ENCODE measurements at places on chromosomes 3 and 15. TPM values are rescaled to one million over a fixed set of nuclear protein-coding genes. Genes with fewer than 3 reads are reported as not detected.

The TAGLN3 gene
- polyA plus RNA-seq = 3.9 TPM

The SLC38A3 gene
- 7.9 TPM for polyA plus RNA-seq

The PAK6 gene
- polyA plus RNA-seq = 5.2 TPM

The AMT gene
- polyA plus RNA-seq = 26.3 TPM

The PP2D1 gene
- 0.70 TPM for polyA plus RNA-seq

The RARRES1 gene
- 48.0 TPM for polyA plus RNA-seq

The SORD gene
- 26.7 TPM for polyA plus RNA-seq

The LRRC15 gene
- polyA plus RNA-seq = 0.16 TPM

The KNG1 gene
- 0.90 TPM for polyA plus RNA-seq

- DNase-seq = no peak
Measured at GRCh38 chr3:39879581-39879980, 70.2 kb downstream of the MYRIP start.

DNA sequence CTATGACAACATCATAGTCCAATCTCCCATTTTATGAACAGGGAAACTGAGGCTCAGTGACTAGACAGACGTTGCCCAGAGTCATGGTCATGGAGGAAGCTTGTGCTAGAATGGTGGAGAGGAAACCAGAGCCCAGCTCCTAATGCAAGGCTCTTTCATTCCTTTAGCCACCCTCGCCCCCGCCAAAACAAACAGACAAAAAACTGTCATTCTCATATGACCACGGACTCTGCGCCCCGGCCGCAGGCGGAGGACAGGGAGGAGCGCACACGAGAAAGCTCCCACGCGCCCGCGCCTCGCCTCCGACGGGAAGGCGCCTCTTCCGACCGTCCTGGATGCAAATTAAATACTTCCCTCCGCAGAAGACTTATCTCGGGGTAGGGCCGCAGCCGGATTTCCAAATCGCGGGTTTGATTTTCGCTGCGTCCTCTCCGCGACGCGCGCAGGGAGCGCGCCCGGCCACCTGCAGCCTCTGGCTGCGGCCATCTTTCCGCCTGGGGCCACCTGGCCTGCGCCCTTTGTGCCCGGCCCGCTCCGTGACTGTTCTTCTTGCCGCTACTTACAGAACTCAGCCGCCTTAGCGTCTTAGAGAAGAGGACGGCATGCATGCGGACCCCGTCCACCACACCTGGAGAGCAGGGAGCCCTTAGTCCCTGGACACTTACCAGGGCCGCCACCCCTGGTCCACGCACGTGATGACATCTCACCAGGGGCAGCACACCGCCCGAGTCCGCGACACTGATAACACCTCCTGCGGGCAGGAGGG, 670 bp upstream of the ATP13A3 start:
- DNase-seq = no peak

GRCh38 chr15:62439543-62440016, 274.5 kb upstream of the C2CD4B start:
- peak; percentile 44 for DNase-seq

DNA sequence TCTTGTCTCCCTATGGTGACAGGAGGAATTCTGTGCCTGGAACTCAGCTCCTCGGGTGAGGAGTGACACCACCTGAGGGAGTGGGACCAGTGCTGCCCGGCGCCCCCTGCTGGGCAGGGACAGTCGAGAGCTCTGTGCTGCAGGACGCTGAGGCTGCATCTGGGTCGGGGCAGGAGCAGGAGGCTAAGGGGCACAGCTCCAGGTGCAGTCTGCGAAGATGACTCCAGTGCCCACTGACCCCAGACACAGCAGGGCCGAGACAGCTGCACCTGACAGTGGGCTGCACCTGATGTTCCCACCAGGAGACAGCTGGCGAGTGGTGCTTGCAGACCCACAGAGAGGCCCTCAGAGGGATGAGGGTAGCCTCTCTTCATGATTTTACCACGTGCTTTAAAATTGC, 152.9 kb downstream of the ATP10A start:
- no peak for DNase-seq

- no peak for DNase-seq
Measured at GRCh38 chr15:89656116-89656815, 999 bp upstream of the KIF7 start.

DNA sequence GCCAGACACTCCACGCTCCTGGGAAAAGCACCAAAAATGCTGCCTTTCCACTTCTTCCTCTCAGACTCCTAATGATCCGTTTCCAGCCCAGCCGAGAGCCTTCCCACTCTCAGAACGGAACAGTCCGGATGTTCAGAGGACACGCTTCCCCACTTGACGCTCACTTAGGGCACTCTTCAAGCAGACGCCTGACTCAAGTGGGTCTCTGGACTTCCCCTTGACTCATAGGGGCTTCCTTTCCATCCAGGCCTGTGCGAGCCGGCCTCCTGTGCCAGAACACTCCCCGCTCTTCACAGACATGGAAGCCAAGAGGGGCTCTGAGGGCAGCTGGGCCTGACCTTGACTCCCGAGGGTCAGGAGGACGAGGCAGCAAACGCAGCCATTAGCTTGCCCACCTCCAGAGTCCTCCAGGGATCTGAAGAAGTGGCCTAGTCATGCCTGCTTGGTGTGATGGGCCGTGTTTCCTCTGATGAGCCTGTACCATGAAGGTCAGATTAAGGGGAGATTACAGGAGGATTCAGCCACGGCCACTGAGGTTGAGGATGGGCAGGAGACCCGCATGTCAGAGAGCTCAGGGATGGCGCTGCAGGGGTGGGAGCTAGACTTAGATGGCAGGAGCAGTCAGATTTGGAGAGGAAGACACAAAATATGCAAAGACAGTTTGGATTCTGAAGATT, 114.7 kb upstream of the TLE3 start:
- peak; percentile 56 for DNase-seq

DNA sequence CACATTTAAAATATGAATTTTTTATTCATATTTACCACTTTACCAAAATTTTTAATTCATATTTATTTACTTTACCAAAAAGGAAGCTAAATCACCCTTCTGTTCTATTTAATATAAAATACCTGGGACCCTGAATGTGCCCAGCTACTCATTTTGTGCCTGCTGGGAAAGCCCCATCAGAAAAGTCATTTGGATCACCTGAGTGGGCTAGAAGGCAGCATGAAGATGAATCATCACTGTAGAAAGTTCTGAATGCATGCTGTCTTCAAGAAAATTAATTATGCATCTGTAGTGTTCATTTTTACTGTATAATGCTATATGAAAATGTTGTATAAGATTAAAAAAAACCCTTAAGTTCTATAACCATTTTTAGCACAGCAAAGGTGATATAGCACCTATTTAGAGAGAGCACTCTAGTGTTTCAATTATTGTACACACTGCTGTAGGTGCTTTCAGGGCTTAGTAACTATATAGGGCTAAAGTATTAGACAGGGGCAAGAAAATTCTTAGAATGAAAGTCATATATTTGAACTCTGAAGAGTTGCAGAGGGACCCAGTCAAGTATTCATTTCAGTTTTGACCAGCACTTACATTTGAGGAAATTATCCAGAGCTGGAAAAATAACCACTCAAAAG, 175.1 kb downstream of the NFKBIZ start:
- no peak for DNase-seq

GRCh38 chr15:92638291-92638708, 17.3 kb downstream of the FAM174B start:
- no peak for DNase-seq

GRCh38 chr15:62287066-62287857, 122.2 kb upstream of the C2CD4B start:
- no peak for DNase-seq

- DNase-seq = peak; percentile 43
Measured at GRCh38 chr3:124886168-124887056, 753 bp downstream of the ITGB5 start.

GRCh38 chr3:169497567-169498257, 165.8 kb downstream of the MECOM start:
- no peak for DNase-seq

- DNase-seq = no peak
Measured at GRCh38 chr15:51006336-51006985, 88.2 kb downstream of the TNFAIP8L3 start.

- DNase-seq = no peak
Measured at GRCh38 chr15:79987569-79987955, 16.6 kb upstream of the BCL2A1 start.

DNA sequence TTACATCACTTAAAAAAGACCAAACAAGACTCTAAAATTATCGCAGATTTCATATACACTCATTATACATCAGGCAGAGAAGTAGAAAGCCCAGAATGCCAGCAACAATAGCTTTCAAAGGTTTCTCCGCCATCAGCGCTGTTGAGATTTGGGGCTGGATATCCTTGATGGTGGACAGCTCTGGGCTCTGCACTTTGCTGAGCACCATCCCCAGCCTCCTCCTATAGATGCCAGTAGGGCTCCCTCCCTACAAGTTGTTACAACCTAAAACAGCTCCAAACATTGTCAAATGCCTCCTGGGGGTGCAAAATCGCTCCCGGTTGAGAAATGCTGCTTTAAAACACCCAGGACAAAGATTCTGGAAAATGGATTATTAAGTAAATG, 73.5 kb downstream of the ATP10A start:
- no peak for DNase-seq

GRCh38 chr15:64089543-64090280, 3.9 kb downstream of the CIAO2A start:
- no peak for DNase-seq

DNA sequence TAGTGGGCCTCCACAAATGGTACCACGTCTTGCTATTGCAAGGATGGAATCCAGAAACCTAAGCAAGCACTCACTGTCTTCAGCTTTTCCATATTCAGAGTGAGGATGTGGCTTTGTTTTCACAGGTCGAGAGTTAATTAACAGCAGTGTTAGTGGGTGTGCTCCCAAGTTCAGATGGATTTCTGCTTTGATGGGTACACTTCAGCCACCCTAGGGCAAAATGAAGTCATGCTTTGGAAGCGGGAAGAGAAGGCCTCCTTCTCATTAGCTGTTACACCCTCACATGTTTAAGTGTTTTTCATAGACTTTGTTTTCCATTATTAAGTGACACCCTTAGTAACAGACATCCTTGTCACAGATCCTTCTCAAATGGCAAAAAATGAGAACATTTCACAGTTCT, 36.3 kb upstream of the DYNC1LI1 start:
- DNase-seq = no peak

GRCh38 chr3:32238453-32239306, at the start of gene CMTM8:
Gene CMTM8, plus strand, starts transcription at chr3:32238680. Its CDS starts 293 bp downstream, at chr3:32238973.
- DNase-seq = peak; percentile 59

DNA sequence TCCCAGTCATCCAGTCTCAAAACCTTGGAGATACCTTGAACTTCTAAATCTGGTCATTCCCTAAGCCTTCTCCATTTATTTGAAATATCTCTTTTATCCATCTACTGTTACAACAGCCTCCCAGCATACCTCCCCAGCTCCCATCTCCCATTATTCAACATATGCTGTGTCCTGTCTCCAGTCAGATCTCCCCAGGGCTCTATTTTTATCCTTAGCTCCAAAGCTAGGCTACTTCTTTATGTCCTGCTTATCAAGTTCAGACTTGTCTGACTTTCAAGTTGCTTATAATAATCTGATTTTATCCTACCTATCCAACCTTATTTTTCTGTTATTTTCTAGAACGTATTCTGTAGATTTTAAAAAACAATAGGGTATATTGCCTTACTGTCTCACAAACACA, 44.2 kb downstream of the IQGAP1 start:
- DNase-seq = no peak

GRCh38 chr15:39250460-39251186, 330.3 kb upstream of the THBS1 start:
- DNase-seq = no peak

GRCh38 chr15:45331972-45332371, 46.4 kb downstream of the GATM start:
- DNase-seq = no peak

DNA sequence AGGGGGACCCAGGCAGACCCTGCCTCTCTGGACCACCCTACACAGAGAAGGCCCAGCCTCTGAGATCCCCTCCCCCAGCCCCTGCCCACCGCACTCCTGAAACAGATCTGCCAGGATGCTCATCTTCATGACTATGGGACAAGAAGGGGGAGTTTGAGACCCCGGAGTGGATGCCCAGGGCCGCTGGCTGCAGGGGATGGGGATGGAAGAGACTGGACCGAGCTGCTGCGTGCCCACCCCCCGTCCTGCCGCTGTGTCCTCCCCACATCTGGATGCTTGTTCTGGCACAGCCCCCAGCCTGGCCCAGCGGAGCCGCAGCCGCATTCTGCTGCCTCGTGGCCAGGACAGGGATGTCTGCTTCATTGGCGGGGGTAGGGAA, 30.3 kb upstream of the SEMA3F start:
- DNase-seq = no peak

- no peak for DNase-seq
Measured at GRCh38 chr3:148389916-148390315, 307.8 kb upstream of the AGTR1 start.

GRCh38 chr3:35224565-35225295, 414.6 kb upstream of the ARPP21 start:
- DNase-seq = no peak

GRCh38 chr3:100540791-100541334, 48.4 kb downstream of the TMEM45A start:
- no peak for DNase-seq

- no peak for DNase-seq
Measured at GRCh38 chr3:159948429-159949144, 40.0 kb upstream of the IL12A start.

- no peak for DNase-seq
Measured at GRCh38 chr3:178618197-178618596, 82.0 kb downstream of the KCNMB2 start.

DNA sequence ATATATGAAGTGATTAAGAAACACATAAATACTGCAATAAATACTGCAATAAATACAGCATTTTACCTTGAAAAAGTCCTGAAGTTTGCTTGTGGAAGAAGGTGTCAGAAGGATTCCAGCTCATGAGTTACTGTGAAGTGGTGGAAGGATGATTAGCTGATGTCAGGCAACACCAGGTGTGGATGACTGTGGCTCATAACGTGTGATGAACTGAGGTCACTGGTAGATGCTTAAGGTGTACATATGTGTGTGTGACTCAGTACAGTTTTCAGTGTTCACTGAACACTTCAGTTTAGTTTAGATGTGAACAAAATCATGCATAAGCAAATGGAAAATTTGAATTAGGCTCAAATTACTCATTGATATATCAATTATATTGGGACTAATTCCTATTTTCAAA, 1045.0 kb downstream of the NTRK3 start:
- DNase-seq = no peak

DNA sequence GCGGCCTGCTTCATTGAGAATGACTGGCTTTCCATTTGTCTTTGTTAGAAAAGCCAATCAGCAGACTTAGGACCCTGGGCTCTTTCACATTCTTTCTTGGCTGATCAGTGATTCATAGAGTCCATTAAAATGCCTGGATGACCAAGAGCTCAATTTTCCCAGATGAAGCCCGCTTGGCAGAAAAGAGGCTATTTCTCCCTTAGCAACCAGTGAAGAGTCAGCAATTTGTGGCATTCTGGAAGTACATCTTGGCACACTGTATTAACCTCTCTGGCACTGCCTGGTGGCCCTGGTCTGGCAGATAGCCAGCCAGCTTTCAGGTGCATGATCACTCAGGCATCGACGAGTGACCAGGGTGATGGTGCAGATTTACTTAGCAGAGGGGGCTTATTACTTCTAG, 145.7 kb upstream of the PLAAT1 start:
- DNase-seq = no peak

Measured in right lung (tissue), 10 donors.